Stimulated activated CD8-positive, alpha-beta memory T cell treated with anti-CD3 and anti-CD28 coated beads, Interleukin-15, amount 100 ng/mL, for 1 hour (primary cell): ENCODE measurements at places on chromosomes 2 and 18.

DNA sequence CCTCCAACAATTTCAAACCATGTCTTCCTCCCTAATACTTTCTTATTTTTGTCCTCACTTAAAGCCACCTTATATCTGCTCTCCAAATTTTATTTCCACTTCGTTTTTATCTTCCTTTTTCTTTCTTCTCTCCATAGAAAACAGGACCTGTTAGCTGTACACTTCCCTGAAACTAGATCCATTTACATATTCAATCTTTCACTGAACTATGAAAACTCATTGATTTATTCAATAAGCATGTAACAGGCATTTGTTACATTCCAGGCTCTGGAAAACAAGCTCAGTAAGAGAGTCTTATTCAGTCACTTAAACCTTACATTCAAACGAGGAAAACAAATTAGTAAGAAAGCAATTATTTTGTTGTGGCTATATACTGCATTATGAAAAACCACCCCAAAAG lies 1225.3 kb downstream of the SUCLG1 start:
- DNase-seq: no peak

DNA sequence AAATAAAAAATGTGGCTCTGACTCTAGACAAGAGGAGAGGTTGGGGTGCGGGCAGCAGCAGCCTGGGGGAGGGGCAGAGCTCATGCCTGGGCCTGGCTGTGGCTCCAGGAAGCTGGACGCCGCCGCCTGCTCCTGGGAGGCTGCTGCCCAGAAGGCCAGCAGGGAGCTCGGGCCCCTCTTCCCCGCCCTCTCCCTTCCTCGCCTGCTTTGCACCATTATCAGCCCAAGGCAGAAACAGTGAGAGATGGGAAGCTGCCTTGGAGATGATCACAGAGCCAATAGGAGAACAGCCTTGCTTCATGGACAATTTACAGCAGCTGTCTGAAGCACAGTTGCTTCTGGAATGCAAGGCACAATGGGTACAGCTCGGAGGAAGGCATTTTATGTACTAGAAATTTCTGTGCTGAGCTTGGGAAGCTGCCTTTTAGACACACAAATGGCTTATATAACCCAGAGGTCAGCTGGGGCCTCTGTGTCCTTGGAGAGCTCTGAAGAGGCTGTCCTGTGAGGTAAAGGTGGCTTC lies 55.3 kb upstream of the AFF3 start:
- DNase-seq: no peak

DNA sequence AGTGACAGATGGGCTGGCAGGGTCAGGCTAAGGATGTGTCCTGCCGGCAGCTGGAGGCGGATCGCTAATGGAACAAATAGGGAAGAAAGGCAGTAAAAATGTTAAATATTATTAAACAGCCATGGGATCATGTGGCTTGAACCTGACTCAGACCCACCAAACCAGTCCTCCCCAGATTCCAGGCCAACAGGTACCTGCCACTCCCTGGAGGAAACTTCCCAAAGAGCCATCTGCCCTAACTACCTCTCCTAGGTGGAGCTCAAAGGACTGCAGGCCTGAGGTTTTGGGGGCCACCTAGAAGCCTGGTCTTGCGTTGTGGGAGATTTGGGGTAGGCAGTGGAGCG lies 34.3 kb downstream of the CIB4 start:
- no peak for DNase-seq

DNA sequence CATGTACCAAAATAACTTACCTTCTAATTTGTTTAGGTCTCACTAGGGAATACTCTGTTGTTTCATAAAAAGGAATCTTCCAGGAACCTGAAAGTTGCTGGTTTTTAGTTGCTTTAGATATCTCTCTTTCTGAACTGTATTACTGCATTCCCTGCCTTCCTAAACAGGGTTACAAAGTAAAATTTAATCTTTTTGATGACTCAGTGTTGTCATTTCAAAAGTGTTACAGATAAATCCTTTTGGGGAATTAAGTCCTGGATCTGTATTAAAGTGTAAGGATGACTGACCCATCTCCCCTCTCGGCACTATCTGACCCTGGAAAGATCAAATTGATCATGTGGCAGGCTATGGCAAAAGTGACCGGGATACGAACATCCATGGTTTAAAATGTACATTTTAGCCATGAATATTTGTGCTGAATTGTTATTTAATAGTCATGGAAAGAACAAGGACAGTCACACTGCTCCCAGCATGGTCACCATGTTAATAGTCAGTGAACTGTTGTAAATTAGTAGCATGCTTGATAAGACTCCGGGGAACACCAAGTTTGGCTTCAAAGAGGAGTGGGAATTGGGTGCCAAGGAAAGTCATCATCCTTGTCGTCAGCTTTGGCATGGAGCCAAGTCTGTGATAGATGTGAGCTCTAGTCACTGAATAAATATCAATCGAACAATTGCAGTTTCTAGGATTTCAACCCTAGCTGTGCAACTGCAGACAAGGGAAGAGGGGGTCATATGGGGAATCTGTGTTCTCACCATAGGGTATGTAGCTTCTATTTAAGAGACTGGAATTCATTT lies 4.2 kb downstream of the PLEKHA3 start:
- no peak for DNase-seq

DNA sequence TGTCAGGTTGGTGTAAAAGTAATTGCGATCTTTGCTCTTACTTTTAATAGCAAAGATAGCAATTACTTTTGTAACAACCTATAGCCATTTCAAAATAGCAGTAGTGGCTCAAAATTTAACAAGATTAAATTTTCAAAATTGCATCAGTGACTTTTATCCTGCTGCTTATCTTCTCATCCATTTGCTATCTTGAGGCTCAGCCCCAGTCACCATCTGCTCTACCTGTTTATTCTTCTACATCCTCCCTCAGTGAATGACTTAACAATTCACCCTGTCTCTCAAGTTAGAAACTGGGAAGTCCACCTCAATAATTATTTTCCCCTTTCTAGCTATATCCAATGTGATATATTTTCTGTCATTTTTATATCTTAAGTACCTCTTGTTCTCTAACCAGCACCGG lies 148.6 kb upstream of the ZNF804A start:
- DNase-seq: no peak

GRCh38 chr18:13235981-13236380 lies 17.4 kb downstream of the LDLRAD4 start:
- no peak for DNase-seq

DNA sequence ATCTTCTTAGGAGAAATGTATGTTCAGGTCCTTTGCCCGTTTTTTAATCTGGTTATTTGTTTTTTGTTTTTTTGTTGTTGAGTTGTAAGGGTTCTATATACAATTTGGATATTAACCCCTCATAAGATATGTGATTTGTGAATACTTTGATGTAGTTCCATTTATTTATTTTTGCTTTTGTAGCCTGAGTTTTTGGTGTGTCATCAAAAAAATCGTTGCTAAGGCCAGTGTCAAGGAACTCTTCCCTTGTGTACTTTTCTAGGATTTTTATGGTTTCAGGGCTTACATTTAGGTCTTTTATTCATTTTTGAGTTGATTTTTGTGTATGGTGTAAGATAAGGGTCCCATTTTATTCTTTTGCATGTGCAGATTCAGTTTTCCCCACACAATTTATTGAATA lies 372.6 kb downstream of the PLCL1 start:
- no peak for DNase-seq

DNA sequence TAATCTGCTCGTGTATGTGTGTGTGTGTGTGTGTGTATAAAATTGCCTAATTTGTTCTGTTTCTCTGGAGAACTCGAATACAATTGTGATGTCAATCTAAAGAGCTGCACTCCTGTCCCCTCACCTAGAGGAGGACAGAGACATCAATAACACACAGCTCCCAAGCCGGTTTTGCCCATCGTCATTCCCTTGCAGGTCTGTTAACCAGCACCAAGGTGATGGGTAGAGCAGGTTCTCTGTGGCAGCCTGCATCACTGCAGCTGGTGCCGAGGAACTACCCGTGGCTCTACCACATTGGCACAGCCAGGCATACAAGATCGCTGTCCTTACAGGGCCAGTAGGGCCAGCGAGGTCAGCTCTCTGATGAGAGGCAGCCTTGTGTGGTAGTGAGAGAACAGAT lies 41.0 kb downstream of the LBH start:
- DNase-seq: no peak

DNA sequence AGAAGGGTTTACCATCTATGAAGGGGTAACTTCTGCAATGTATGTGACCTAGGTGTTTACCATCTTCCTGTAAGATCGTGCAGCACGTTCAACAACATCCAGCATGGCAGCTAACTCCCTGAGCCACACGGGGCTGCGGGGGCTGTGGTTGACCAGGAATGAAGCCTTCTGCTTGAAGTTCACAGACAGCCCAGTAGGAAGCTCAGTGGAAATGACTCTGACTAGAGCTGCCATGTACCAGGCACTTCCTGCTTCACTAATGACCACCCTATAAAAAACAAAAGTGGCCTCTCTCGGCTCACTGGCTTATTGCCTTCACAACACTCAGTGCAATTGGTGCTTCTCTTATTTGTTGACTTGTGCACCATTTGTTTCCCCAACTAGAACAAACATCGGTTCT lies 99.7 kb upstream of the SMAD7 start:
- DNase-seq: no peak

GRCh38 chr18:10216791-10217190 lies 237.6 kb upstream of the APCDD1 start:
- no peak for DNase-seq
